Activated CD4-positive, CD25-positive, alpha-beta regulatory T cell treated with anti-CD3 and anti-CD28 coated beads, Interleukin-2, amount 50 U/mL, for 24 hours (primary cell): ENCODE measurements at places on chromosomes 11 and 22.

GRCh38 chr22:22018825-22019658 lies 36.5 kb upstream of the TOP3B start:
- no peak for ATAC-seq

DNA sequence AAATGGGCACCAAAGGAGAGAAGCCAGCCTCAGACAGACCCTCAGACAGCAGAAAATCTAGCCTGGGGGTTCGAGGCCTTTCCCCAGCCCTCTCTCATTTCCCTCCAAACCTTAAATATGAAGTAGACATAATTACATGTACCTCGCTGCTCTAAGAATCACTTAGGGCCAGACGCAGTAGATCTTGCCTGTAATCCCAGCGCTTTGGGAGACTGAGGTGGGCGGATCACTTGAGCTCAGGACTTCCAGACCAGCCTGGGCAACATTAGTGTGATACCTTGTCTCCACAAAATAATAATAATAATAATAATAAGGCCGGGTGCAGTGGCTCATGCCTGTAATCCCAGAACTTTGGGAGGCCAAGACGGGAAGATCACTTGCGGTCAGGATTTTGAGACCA lies 52.1 kb upstream of the WNT7B start:
- ATAC-seq, result no peak

DNA sequence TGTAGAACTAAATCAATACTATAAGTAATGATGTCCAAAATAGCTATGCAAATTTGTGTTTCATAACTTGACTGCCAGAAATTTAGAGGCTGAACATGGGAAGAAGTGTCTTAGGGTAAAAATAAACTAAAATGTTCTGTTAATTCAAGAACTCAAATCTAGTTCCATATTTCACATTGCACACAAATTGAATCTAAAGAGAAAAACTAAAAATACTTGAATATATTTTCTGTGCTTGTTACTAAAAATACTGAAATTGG lies 43.5 kb downstream of the FANCF start:
- no peak for ATAC-seq

GRCh38 chr11:9753021-9753420 lies 89.1 kb downstream of the SWAP70 start:
- no peak for ATAC-seq

- ATAC-seq, result no peak
Observed at GRCh38 chr11:69671734-69672465, 3.3 kb downstream of the LTO1 start.
